T-cell (primary cell): ENCODE measurements at places on chromosomes 6 and 20.

GRCh38 chr6:107820338-107821261 lies 3.5 kb downstream of the SCML4 start:
- peaks cover 69% of the 10 kb centered on the region for H3K4me1 ChIP-seq
- H3K27me3 ChIP-seq: no peaks in the 10 kb centered on the region
- peaks cover 9% of the 10 kb centered on the region for H3K36me3 ChIP-seq
- peak overlapping the region; percentile 93 for H3K27ac ChIP-seq
- DNase-seq: peak; percentile 33

DNA sequence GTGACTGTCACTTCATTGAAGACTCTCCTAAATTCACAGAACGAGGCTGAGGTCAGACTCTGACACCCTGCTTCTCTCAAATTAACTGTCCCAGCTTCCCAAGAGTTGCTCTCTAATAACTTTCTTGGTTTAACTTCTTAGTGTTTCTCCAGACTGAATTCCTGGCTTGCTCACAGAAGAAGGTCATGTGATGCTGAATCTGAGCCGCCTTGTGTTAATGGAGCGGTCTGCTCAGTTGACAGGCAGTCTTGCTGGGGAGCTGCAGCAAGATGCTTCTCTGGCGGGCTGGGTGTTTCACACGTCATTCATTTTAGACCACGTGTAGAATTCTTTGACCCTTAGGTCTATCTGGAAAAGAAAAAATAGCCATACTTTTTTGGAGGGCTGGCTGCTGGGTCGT lies 107.3 kb downstream of the FOXO3 start:
- H3K27ac ChIP-seq: no peak overlapping the region
- H3K4me3 ChIP-seq: no peak overlapping the region
- no peak for DNase-seq
- no peaks in the 10 kb centered on the region for H3K4me1 ChIP-seq
- no peaks in the 10 kb centered on the region for H3K36me3 ChIP-seq

- H3K27me3 ChIP-seq: no peaks in the 10 kb centered on the region
- H3K4me3 ChIP-seq: no peak overlapping the region
- DNase-seq: no peak
- peak overlapping the region; percentile 15 for H3K27ac ChIP-seq
- peaks cover 17% of the 10 kb centered on the region for H3K4me1 ChIP-seq
- peaks cover 33% of the 10 kb centered on the region for H3K36me3 ChIP-seq
These were observed 45.0 kb downstream of the GNAS start for GRCh38 chr20:58897488-58897887.

- no peaks in the 10 kb centered on the region for H3K27me3 ChIP-seq
- H3K4me3 ChIP-seq: no peak overlapping the region
- H3K27ac ChIP-seq: no peak overlapping the region
These were observed 53.5 kb upstream of the GPR31 start for GRCh38 chr6:167211295-167211648.

- no peak overlapping the region for H3K4me3 ChIP-seq
- DNase-seq: no peak
- H3K4me1 ChIP-seq: no peaks in the 10 kb centered on the region
- H3K27ac ChIP-seq: no peak overlapping the region
These were observed 221.5 kb upstream of the DEFB112 start for GRCh38 chr6:50271266-50271665.

DNA sequence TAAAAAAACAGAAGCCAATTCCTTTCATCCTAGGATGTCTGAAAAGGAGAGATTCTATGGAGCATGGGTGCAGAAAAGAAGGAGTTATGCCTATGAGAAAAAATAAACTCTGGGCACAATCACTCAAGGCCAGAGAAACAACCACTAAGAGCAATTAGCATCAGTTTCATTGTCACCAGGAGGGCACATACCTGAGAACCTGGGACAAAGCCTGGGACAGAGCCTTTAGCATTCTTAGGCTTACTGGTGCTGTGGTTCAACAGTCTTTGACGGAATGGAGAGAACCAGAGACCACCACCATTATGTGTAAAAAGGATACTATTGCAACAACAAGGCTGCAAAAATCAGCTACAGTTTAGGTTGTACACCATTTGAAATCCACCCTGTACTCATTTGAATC lies 29.4 kb upstream of the BCKDHB start:
- peaks cover 15% of the 10 kb centered on the region for H3K27me3 ChIP-seq
- H3K4me3 ChIP-seq: no peak overlapping the region
- no peak for DNase-seq
- no peaks in the 10 kb centered on the region for H3K36me3 ChIP-seq
- no peaks in the 10 kb centered on the region for H3K4me1 ChIP-seq
- H3K27ac ChIP-seq: no peak overlapping the region

DNA sequence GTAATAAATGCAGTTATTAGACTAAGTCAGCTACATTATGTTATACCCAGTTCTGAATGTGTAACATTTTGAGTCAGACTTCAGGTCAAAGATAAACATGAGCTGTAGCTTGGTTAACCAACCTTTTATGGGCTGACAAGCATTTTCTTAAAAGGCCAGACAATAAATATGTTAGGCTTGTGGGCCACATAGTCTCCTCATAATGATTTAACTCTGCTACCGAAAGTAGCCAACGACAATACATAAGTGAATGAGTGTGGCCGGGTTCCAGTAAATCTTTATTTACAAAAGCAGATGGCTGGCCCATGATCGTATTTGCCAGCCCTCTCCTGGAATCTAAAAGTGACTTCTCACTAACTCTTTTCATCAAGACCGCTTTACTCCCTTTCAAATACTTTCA lies 49.9 kb downstream of the ATG5 start:
- no peak for DNase-seq
- no peak overlapping the region for H3K4me3 ChIP-seq
- H3K27ac ChIP-seq: no peak overlapping the region
- H3K36me3 ChIP-seq: peaks cover 17% of the 10 kb centered on the region
- H3K4me1 ChIP-seq: no peaks in the 10 kb centered on the region

DNA sequence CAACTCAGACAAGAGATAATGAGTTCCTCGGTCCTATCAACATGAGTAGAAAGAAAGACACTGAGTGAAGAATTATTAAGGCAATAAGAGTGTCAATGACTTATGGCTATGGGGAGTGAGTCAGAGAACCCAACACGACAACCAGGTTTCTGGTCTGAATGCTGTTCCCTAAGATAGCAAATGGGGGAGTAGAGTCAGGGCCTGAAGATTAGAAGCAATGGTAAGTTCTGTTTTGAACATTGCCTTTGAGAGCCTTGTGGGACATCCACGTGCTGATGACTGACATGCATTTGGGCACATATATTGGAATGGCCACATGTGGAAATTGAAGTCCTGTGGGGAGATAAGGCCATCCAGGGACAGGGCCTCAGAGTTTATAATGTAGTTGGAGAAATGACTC lies 254.4 kb upstream of the TCF21 start:
- H3K27ac ChIP-seq: no peak overlapping the region
- H3K27me3 ChIP-seq: no peaks in the 10 kb centered on the region
- no peak overlapping the region for H3K4me3 ChIP-seq
- no peaks in the 10 kb centered on the region for H3K36me3 ChIP-seq
- H3K4me1 ChIP-seq: no peaks in the 10 kb centered on the region

DNA sequence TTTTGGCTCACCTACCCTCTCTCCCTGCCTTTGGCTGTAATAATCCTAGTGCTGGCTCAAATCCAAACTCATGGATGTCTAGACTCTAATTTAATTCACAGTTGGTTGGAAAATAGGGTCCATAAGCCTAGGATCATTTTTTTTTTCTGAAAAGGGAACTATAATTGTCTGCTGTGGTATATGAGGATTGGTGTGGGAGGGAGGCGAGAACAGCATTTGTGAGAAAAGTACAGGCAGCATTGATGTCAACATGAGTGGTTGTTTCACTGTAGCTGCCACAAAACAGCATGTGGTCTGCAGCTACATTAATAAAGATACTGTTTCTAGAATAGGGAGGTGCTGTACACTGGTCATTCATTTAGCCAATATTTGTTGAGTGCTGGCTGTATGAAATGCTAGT lies 18.6 kb upstream of the POLR1H start:
- no peak overlapping the region for H3K27ac ChIP-seq
- no peaks in the 10 kb centered on the region for H3K36me3 ChIP-seq
- H3K27me3 ChIP-seq: no peaks in the 10 kb centered on the region
- H3K4me3 ChIP-seq: no peak overlapping the region
- no peak for DNase-seq
- H3K4me1 ChIP-seq: no peaks in the 10 kb centered on the region

DNA sequence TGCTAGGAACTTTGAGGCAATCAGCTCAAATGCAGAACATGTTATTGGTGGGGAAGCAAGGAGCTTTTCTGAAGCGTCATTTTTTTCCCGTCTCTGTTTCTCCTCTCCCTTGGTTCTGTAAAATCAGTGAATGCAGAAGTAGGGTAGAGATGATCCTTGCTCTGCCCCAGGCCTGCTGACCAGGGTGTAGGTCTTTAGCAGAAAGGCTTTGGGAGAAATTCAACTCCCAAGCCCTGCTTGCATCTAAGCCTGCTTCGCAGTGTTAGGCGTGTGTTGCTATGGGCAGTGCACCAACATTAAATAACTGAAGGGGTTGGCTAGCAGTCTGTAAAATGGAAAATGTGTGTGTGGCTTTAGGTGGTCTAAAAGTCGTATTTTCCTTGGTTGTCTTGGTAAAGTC lies 45.9 kb downstream of the SASH1 start:
- no peaks in the 10 kb centered on the region for H3K27me3 ChIP-seq
- H3K4me3 ChIP-seq: no peak overlapping the region
- H3K36me3 ChIP-seq: no peaks in the 10 kb centered on the region
- DNase-seq: no peak

DNA sequence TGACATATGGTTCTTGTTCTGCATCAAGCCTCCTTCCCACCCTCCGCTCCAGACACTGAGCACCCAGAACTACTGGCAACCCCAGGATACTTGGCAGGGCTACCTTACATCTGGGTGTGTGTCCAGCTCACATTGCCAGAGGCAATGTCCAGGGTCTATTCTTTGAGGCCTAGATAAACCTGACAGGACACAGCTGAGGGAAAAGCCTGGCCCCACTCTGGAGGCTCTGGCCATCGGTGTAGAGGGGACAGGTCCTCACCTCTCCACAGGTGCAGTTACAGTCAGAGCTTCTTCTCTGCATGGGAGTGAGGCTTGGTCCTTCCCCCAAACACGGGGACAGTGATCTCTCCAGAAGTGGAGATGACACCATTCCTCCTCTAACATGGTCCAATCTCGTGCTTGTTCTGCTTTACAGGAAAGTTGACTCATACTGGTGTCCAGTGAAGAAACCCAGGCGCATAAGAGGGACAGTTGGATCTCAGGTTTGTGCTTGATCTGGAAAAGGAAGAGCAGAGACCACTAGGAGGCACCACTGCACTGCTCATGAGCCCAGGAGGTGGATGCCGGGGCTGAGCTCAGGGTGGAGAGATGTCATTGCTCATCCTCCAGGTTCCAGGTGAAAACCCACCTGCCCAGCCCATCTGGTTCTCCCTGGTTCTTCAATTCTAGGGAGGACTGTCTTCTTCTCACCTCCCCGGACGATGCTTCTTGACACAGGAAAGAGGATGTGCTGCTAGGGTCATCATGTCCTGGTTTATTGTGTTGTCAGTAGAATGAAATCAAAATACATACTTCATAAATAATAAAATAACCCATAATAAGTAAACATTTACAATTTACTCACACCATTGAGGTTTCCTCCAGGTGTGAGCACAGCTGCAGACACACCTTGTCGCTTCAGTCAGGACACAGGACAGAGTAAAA lies 14.7 kb downstream of the HLA-F start:
- no peak overlapping the region for H3K27ac ChIP-seq
- H3K4me3 ChIP-seq: no peak overlapping the region
- DNase-seq: peak; percentile 74
- no peaks in the 10 kb centered on the region for H3K27me3 ChIP-seq
- H3K36me3 ChIP-seq: no peaks in the 10 kb centered on the region
- H3K4me1 ChIP-seq: no peaks in the 10 kb centered on the region

GRCh38 chr6:166435574-166435973 lies 52.8 kb upstream of the MPC1 start:
- H3K4me1 ChIP-seq: peaks cover 6% of the 10 kb centered on the region
- no peak overlapping the region for H3K4me3 ChIP-seq
- no peak overlapping the region for H3K27ac ChIP-seq
- H3K36me3 ChIP-seq: no peaks in the 10 kb centered on the region
- H3K27me3 ChIP-seq: peaks cover 4% of the 10 kb centered on the region

DNA sequence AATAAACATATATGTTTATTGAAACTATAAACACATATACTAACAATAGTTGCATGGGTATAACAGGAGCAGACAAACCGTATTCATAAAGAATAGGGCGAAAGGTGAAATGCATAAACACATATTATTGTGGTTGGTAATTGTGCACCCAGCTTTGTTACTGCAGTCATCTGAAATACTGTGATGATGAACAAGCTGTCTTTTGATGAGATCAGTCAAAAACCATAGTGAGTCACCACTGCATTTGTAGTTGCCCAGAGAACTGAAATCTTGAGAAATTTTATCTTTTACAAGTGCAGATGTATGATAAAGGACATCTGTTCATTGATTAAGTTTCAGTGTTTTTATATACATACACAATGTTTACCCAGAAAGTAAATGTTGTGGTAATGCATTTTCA lies 133.7 kb downstream of the MYO6 start:
- H3K4me3 ChIP-seq: no peak overlapping the region
- DNase-seq: no peak
- H3K27me3 ChIP-seq: no peaks in the 10 kb centered on the region
- no peaks in the 10 kb centered on the region for H3K4me1 ChIP-seq

- no peak for DNase-seq
- no peaks in the 10 kb centered on the region for H3K27me3 ChIP-seq
- H3K27ac ChIP-seq: no peak overlapping the region
- no peak overlapping the region for H3K4me3 ChIP-seq
- H3K4me1 ChIP-seq: no peaks in the 10 kb centered on the region
- H3K36me3 ChIP-seq: no peaks in the 10 kb centered on the region
These were observed 19.1 kb downstream of the SLC17A2 start for GRCh38 chr6:25911351-25911750.

- no peak for DNase-seq
- no peaks in the 10 kb centered on the region for H3K4me1 ChIP-seq
- no peak overlapping the region for H3K27ac ChIP-seq
- no peaks in the 10 kb centered on the region for H3K27me3 ChIP-seq
These were observed 12.8 kb upstream of the DSTN start for GRCh38 chr20:17556837-17557674.

- H3K4me1 ChIP-seq: no peaks in the 10 kb centered on the region
- no peaks in the 10 kb centered on the region for H3K27me3 ChIP-seq
- no peaks in the 10 kb centered on the region for H3K36me3 ChIP-seq
These were observed 359.4 kb downstream of the CD83 start for GRCh38 chr6:14476793-14477531.

DNA sequence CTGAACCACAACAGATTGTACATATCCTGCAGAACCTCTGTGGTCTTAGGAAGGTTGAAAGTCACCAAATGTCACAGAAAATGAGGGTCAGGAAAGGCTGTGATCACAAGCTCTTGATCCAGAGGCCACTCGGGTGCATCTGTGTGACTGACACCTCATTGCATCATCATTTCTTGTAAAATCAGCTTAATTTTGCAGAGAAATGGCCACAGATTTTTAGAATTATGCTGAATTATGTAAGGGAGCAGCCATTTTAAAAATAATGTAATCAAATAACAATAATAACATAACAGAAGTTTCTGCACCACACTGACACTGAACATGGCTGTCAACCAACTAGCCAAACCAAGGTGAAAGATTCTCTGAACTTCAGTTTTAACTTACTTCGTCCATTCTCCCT lies 32.5 kb upstream of the PRND start:
- peaks cover 24% of the 10 kb centered on the region for H3K4me1 ChIP-seq
- no peaks in the 10 kb centered on the region for H3K27me3 ChIP-seq
- H3K4me3 ChIP-seq: no peak overlapping the region
- DNase-seq: no peak

GRCh38 chr20:57811374-57812020 lies 101.7 kb upstream of the PMEPA1 start:
- no peak overlapping the region for H3K4me3 ChIP-seq
- H3K36me3 ChIP-seq: no peaks in the 10 kb centered on the region
- H3K27me3 ChIP-seq: peaks cover 31% of the 10 kb centered on the region

- peaks cover 3% of the 10 kb centered on the region for H3K27me3 ChIP-seq
- H3K27ac ChIP-seq: no peak overlapping the region
- no peaks in the 10 kb centered on the region for H3K36me3 ChIP-seq
These were observed 265.0 kb upstream of the MARCKS start for GRCh38 chr6:113591896-113592827.
